ENCODE measurements at places on chromosomes 3 and 15.

DNA sequence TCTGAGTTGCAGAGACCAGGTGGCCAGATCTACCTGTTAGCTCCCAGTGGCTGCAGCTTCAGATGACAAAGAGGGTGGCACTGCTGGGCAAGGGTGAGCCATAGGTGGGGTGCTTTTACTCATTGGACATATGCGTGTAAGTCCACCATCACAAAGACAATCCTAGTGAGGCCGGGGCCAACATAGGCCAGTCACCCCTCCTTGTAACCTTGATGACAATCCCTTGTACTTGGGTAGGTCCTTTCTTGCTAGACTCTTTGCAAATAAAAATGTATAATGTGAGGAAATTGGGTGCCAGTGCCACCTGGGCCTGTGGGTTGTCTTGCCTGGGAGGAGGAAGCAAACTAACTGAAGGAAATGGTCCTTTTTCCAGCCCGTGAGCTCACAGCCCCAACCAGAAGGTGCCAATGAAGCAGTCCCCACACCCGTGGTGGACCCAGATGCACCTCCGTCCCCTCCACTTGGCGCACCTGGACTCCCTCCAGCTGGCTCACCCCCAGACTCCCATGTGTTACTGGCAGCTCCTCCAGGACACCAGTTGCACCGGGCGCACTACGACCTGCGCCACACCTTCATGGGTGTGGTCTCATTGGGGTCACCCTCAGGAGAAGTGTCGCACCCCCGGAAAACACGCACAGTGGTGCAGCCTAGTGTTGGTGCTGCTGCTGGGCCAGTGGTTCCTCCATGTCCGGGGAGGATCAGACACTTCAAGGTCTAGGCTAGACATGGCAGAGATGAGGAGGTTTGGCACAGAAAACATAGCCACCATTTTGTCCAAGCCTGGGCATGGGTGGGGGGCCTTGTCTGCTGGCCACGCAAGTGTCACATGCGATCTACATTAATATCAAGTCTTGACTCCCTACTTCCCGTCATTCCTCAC is 7.6 kb downstream of the AHSG start:
- peaks cover 9% of the 10 kb centered on the region for H3K4me1 ChIP-seq
- no peak overlapping the region for H3K4me3 ChIP-seq
- H3K27ac ChIP-seq = no peak overlapping the region
- peaks cover 18% of the 10 kb centered on the region for H3K27me3 ChIP-seq
- DNase-seq = no peak
- no peaks in the 10 kb centered on the region for H3K36me3 ChIP-seq

DNA sequence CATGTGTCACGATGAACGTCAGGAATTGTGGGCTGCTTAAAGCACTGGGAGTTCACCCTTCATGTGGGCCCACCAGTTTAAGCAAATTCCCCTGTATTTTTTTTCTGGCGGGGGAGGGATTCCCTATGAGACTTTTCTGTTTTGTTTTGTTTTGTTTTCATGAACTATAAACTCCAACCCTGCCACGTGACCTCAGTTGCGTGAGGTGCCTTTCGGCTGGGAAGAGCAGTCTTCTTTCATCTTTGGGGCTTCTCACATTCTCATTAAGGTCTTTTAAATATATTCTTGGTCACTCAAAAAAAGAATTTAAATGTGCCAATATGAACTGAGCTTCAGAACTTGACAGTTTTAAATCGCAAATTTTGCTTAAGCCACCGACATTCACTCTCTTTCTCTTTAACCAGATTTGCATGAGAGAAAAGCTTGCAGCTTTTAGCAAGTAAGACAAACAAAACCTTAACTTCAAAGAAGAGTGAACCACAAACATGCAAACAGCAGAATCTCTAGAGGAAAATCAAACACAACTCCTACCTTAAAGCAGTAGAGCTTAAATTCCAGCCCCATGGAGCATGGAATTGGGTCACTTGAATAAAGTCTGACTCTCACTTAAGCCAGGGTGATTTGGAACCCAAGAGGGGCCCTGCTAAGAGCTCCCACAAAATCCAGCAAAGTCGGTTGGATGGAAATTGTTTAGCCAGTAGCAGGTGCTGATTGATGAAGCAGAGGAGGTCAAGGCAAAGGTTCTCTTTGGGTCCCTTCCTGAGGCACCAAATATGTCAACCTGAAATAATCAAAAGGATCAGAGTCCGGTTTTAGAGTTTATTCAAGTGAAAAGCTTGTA is 699.8 kb upstream of the GBE1 start:
- no peaks in the 10 kb centered on the region for H3K4me1 ChIP-seq
- no peak overlapping the region for H3K27ac ChIP-seq
- no peak overlapping the region for H3K4me3 ChIP-seq
- DNase-seq = no peak
- no peaks in the 10 kb centered on the region for H3K36me3 ChIP-seq

DNA sequence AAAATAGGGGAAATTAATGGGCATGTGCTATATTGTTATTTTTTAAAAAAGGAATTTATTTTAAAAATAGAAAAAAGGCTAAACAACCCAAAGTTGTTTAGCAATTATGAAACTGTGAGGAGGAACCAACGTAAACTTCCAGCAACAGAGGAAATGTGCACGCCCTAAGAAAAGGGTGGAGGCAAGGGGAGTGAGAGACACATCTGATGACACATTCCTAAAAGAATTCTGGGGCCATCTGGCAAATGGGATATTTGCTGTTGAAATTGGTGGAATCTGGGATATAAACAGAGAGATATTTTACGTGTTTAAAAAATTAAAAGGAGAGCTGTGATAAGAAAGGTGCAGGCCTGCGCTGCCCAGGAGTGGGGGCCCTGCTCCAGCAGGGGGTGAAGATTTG is 50.8 kb upstream of the MUC13 start:
- no peak for DNase-seq
- no peaks in the 10 kb centered on the region for H3K27me3 ChIP-seq
- no peak overlapping the region for H3K4me3 ChIP-seq
- no peak overlapping the region for H3K27ac ChIP-seq

DNA sequence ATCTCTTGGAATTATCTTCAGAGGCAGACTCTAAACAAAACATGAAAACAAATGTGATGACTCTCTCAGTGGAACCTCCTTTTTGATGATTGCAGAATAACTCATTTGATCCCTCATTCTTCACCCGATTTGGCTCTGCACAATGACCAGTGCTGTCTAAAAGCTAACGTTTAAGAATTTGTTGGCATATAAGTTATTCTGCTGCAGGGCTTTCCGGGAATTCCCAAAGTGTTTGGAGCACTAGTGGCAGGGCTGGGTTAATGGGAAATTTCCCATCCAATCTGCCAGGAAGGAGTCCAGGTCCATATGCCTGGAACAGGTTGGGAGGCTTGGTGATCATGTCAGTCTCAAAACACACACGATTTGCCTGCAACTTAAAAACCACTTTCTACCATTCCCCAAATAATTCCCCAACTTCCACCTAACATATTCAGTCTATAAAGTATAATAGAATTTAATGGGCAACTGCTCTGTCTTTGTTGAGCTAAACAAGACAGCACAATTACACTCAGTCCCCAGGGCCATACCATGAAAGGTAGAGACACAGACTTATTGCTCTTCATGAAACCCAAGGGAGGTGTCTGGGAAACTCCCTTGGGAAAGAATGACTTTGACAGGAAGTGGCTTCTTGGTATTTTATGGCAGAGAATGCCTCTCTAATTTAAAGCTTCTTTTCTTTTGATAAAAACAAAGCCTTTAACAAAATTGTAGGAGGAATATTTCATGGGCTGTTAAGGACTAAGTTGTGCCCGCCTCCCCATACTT is 38.0 kb downstream of the ARRDC4 start:
- no peaks in the 10 kb centered on the region for H3K4me1 ChIP-seq
- no peaks in the 10 kb centered on the region for H3K27me3 ChIP-seq
- no peak for DNase-seq
- H3K27ac ChIP-seq = no peak overlapping the region

DNA sequence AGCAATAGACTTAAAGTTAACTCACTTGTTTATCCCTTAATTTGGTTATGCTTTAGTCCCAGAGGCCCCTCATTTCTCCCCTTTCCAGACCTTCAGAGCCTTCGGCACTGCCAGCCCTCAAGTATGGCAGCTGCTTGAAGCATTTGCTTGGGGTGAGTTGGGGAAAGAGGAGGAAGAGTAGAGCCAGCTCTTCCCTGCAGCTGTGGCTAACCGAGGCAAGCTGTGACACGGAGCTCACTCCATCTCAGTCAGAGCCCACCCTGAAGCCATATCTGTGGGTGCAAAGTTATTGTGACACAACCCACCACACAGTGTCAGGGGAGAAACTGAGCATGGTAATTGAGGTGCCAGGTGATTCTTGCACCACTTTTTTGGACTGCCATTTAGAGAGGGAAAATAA is 66.1 kb downstream of the FILIP1L start:
- no peak overlapping the region for H3K27ac ChIP-seq
- H3K4me3 ChIP-seq = no peak overlapping the region
- H3K4me1 ChIP-seq = no peaks in the 10 kb centered on the region
